Myocyte (in vitro differentiated cells): ENCODE measurements at places on chromosomes 13 and 19.

- peak; percentile 32 for DNase-seq
These were observed 7.8 kb downstream of the CIC start for GRCh38 chr19:42276821-42277220.

- no peak for DNase-seq
These were observed 5.2 kb downstream of the NXNL1 start for GRCh38 chr19:17455308-17456123.

DNA sequence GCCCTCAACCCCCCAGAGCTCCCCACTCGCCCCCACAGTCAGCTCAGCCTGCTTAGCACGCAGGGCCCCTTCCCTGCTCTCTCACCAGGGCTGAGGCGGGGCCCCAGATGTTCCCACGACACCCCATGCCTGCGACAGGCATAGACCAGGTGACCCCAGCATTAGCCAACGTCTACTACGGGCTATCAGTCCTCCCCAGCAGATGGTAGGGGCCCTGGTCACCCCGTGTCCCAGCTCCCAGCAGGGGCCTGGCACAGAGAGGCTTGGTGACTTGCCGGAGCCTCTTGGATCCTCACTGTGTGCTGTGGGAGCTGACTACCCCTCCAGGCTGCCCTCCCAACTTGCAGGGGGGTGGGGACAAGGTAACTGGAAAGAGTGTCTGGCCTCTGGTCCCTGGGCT is 80.6 kb downstream of the KDM4B start:
- DNase-seq, result no peak

DNA sequence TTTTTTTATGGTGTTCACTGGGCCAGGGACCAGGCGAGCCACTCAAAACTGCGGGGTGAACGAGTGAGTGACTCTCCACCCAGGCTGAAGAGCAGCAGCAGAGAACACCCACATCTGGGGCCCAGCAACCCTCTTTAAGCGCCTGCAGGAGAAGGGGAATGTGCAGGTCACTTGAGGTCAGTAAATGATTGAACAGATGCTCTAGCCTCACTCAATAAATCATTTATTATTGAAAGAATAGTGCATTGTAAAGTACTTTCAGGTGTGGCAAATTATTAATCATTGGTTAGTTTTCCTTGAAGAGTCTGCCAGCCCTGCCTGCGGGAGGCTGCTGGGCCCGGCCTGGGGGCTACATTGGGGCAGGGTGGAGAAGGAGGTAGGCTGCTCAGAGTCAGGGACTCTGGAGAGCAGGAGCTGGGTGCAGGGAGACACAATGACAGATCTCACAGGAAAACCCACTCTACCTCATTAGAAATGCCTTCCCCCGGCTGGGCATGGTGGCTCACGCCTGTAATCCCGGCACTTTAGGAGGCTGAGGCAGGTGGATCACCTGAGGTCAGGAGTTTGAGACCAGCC is 42.5 kb downstream of the ABCC4 start:
- DNase-seq, result no peak

GRCh38 chr19:19224852-19225494 is 13.2 kb downstream of the NCAN start:
- DNase-seq, result peak; percentile 50

DNA sequence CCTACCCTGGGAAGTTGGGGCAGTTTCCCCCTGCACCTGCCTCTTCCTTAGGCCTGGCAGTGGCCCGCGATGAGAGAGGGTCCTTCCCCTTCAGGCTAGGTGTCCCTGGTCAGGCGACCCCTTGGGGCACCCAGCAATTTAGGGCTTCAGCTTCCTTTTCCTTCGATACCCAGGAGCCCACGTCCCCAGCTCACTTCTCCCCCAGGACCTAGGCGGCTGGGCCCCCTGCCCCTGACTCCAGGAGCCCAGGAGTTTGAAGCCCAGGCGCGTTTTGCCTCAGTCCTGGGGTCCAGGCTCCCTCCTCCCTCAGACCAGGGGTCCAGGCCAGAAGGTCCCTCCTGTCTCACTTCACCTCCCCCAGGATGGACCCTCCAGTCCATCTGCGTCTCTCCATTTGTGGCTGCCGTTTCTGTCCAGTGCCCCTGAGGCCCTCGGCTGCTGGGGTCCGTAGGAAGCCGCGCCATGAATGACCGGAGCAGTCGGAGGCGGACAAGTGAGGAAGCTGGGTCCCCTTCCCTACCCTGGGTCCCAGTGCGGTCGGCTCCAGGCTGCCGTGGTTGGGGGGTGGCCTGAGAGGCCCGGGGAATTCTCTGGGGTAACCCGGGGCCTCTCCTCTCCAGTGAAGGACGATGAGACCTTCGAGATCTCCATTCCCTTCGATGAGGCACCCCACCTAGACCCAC is 714 bp downstream of the CCDC106 start:
- DNase-seq, result no peak

GRCh38 chr19:41222240-41222639 is 3.2 kb downstream of the AXL start:
- DNase-seq, result no peak

GRCh38 chr13:41577436-41577835 is 120.1 kb downstream of the RGCC start:
- no peak for DNase-seq

GRCh38 chr13:29752175-29752574 is 98.2 kb downstream of the UBL3 start:
- no peak for DNase-seq

DNA sequence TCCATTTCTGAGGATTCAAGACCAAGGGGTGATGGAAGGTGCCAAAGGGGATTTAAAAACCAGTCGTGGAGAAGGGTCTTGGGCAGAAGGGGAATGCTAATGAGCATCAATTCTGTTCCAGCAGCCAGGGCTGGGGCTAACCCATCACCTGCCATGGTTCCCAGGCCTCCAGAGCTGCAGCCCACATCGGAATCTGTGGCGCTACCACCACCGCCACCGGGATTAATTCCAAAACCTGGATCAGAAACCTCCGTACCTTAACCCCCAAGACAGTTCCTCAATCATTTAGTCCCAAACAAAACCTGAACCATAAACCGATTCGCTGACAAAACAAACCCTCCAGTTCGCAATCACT is 583 bp downstream of the ZNF615 start:
- peak; percentile 58 for DNase-seq

- peak; percentile 98 for DNase-seq
These were observed at the start of gene GTF2F1 for GRCh38 chr19:6393074-6393982. Gene GTF2F1 (minus strand): TSS chr19:6393164. CDS start chr19:6392995, 169 bp downstream.

GRCh38 chr13:82248762-82249161 is 1633.5 kb downstream of the SLITRK1 start:
- no peak for DNase-seq

GRCh38 chr13:65592731-65593130 is 1637.4 kb downstream of the PCDH9 start:
- no peak for DNase-seq

DNA sequence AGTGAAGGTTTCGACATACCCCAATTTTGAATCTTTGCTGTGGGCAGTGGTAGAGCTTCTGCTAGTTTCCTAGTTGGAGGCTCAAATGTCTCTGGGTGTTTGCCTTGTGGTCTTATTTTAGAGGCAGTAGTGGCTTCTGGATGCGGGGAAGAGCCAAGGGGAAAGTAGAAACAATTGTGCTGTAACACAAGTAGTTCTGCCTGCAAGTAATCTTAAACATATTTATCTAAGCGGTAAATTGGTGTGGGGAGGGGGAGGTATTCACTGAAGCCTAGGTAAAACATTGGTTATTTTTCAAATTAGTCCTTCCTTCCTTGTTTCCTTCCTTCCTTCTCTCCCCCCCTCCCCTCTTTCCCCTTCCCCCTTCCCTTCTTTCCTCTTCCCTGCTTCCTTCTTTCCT is at the start of gene PCDH20:
PCDH20 (minus strand) TSS at position 101 of the 400 bp plus-strand sequence. CDS start 691 bp downstream, outside the sequence.
- DNase-seq, result no peak

DNA sequence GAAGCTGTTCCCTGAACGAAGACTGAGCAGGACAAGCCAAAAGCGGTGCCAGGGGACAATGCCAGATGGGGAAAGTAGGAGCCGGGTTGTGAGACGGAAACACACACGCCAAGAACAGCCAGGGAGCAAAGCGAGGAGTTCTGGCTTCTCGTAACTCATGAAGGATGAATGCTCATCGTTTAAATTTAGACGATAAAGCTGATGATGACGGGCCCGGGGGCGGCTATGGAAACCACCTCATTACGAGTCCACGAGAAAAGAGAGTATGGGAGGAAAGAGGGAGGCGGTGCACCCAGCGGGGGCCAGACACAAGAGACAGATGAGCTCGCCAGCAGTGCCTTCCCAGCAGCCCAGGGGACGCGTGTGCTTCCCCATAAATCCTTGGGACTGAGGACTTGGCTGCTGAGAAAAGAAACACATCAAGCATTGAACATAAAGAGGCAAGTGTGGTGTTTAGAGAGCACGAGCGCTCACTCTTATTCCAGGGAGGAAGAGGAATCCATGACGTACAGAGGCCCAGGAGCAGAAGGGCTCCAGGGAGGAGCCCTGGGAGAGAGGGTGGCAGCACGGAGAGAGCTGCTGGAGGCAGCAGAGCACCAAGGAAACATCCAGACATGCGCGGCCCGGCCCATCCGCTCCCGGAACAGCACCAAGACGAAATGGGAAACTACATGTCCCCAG is 70.7 kb downstream of the EPS15L1 start:
- DNase-seq, result no peak

DNA sequence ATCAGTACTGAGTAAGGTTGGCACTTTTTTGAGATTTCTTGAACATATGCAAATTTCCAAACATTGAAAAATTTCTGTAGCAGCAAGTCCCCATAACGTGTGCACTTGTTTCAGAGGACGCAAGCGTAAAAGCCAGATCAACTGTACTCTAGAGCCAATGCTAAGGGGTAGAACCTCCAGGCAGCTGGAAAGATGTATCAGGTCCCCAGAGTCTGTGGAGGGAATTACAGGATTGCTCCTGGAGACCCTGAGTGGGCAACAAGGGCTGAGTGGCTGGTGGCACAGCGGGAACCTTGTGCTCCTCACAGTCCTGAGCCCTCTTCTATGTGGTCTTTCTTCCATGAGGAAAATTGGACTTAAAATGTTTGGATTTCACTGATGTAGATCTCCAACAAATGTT is 53.9 kb upstream of the AMER2 start:
- DNase-seq, result no peak

- no peak for DNase-seq
These were observed 10.0 kb upstream of the INSR start for GRCh38 chr19:7304200-7304599.

GRCh38 chr13:97356592-97356991 is 77.4 kb upstream of the RAP2A start:
- no peak for DNase-seq

DNA sequence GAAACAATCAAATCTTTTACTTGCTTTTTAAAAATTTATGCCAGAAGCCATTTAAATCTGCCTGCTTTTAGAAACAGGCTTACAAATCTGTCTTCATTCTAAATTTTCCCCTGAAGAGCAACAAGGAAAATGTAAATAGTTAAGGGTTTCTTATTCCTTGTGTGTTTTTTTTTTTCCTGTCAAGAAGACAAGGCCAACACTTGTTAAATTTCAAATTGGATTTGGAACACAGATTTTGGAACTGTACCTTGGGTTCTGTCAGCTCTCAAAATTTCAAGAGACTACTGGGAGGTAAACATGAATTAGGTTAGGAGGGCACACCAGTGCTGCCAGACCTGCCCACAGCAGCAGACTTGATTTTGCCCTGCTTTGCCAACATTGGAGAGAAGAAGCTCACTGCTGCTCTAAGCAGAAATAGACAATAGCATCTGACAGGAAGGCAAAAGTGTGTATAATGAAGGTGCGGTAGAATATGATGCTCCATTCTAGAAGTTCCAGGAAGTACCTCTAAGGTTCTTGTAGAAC is 121.7 kb downstream of the NHLRC3 start:
- no peak for DNase-seq

- no peak for DNase-seq
These were observed 10.0 kb downstream of the C3 start for GRCh38 chr19:6710273-6711077.

DNA sequence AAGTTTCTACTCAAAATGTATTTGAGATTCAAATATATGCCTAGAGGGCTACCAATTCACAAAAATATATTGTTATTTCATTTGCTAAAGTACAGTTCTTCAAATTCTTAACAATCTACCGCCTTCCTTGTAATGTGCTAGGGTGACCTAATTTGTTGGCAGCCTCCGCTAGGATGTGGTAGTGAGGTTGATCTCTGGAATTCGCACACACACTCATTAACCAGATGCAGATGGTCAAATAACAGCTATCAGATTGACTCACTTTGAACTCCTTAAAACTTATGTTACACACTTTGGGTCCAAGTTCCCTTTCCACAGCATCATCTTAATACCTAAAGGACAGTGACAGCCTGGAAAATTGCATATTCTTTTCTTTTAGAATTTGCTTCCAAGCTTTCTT is 367.3 kb downstream of the DCT start:
- DNase-seq, result peak; percentile 90

GRCh38 chr13:40776681-40777165 is 5.7 kb upstream of the MRPS31 start:
- DNase-seq, result no peak

DNA sequence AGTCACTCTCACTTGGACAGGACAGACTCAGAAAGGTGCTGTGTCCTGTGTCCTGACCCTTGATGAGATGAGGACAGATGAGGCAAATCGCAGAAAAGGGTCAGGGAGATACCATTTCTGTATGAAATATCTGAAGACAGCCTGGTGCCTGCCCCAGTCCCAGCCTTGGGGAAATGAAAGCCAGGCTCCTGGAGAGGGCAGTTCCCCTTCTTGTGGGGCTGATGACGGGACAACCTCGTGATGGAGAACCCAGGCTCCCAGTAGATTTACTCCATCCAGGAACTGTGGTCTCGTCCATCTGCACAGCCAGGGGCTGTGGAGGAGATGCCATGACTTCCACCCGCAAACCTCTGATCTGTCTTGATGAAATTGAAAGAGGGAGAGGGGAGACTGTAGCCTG is 13.8 kb downstream of the LILRB1 start:
- no peak for DNase-seq

DNA sequence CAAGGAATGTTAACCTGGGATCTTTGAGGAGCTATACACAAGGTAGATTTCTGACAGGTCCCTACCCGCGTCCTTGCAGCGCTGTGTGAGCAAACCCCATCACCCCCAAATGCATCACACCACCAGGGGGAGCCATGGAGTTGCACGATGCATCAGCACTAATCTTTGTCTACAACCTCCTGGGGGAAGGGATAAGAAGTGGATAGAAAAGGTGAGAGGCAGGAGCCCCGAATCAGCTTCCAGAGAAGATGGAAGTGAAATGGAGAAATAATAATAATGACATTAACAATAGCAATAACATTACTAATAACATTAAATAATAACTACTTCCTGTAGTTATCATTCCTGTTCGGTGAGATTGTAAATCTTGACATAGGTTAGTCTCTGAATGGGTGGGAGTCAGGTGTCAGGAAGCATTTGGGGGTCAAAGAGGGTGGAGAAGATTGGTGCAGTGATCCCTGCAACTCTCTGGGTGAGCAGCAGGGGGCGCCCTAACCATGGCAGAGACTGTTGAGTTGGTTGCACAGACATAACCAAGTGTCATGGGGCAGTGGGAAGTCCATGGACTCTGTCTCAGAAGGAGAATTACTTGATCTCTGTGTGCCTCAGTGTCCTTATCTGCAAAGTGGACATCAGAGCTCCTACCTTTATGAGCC is 16.5 kb downstream of the SIGLEC7 start:
- DNase-seq, result peak; percentile 29
